ENCODE measurements at places on chromosomes 7 and 10.

DNA sequence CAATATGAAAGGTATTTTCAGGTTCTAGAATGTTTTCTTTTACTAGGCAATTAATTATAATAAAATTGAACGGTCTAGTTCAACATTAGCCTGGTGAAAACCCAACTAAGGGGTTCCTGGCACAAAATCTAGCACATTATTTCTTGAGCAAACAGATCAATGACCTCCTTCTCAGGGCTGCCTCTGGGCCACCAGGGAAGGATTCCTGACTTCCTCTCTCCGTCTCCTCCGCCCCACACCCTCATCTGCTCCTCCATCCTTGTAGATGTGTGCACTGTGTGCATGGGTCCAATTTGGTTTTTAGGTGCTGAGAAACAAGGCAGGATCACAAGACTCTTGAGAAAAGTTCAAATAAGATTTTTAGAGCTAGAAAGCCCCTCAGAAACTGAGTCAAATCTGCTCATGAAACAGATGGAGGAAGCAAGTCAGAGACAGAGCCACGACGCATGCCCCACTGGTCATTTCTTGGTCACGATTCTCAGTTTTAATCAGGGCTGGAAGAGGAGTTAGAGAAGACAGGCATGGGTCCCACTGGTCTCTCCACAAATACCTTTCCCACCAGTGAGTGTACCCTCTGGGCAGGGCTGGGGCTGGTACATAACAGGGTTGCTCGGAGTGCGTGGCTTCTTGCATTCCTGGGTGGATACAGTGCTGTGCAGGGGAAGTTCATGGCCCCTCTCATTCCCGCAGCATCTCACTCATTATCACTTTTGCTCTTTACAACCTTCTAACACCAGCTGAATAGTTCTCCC, 3.8 kb downstream of the TRPV6 start:
- no peak for DNase-seq

GRCh38 chr7:35253710-35254495, at the start of gene TBX20:
Gene TBX20 (minus strand): TSS chr7:35254100. CDS start chr7:35253620, 480 bp downstream.
- no peak for DNase-seq

DNA sequence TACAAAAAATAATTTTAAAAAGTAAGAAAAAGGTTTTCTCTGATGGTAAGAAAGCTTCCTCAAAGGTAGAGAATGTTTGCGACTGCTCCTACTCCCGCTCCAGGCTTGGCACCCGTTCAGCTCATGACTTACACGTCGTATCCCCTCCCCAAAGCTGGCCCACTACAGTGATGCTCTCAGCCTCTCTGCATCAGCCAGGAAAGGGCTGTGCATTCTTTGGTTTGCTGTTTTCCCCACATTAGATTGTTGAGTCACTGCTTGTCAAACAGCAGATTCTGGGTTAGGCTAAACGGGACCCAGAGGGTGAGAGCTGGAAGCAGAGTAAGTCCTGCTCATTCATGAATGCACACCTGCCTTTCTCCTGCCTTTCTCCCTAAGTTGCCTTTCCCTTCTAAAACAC, 54.7 kb upstream of the NMT2 start:
- no peak for DNase-seq

GRCh38 chr10:102040305-102041050, 15.5 kb downstream of the ARMH3 start:
- DNase-seq: no peak

DNA sequence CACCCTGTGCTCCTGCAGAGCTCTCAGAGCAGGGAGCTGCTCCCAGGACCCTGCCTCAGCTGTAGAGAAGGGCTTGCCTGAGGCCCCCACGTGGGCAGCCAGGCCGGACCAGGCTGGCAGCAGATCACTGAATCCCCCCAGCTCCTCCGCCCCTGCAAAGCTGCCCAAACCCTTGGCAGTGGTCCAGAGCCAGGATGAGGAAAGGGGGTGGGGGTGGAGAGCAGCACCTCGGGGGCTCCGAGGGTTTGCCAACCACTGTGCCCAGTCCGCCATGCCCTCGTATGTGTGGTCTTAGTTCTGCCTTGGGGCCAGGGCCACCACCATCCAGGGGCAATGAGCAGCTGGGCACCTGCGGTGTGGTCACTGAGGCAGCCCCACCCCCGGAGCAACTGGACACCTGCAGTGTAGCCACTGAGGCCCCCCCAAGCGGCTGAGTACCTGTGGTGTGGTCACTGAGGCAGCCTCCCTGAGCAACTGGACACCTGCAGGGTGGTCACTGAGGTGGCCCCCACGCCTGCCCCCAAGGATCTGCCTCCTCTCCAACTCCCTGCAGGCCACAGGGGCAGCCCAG, 90.8 kb downstream of the TCERG1L start:
- no peak for DNase-seq

Measured in stimulated activated CD4-positive, alpha-beta T cell treated with anti-CD3 and anti-CD28 coated beads, Interleukin-2, amount 100 ng/mL, for 24 hours (primary cell).